SK-MEL-5 (cell line): ENCODE measurements at places on chromosomes 4 and X.

DNA sequence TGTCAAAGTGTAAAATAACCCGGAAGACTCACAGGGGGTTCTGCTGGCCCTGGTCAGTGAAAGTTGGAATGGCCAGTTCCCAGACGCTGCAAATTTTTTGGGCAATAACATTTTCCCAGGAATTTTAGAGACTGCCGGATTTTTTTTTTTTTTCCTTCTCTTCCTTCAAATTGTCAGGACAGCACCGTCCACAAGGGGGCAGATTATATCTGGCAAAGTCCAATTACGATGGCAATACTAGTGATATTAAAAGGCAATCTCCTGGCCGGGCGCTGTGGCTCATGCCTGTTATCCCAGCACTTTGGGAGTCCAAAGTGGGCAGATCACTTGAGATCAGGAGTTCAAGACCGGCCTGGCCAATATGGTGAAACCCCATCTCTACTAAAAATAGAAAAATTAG lies 20.5 kb downstream of the SLC25A5 start:
- peak; percentile 70 for DNase-seq

GRCh38 chr4:104549736-104550135 lies 55.0 kb upstream of the CXXC4 start:
- no peak for DNase-seq

DNA sequence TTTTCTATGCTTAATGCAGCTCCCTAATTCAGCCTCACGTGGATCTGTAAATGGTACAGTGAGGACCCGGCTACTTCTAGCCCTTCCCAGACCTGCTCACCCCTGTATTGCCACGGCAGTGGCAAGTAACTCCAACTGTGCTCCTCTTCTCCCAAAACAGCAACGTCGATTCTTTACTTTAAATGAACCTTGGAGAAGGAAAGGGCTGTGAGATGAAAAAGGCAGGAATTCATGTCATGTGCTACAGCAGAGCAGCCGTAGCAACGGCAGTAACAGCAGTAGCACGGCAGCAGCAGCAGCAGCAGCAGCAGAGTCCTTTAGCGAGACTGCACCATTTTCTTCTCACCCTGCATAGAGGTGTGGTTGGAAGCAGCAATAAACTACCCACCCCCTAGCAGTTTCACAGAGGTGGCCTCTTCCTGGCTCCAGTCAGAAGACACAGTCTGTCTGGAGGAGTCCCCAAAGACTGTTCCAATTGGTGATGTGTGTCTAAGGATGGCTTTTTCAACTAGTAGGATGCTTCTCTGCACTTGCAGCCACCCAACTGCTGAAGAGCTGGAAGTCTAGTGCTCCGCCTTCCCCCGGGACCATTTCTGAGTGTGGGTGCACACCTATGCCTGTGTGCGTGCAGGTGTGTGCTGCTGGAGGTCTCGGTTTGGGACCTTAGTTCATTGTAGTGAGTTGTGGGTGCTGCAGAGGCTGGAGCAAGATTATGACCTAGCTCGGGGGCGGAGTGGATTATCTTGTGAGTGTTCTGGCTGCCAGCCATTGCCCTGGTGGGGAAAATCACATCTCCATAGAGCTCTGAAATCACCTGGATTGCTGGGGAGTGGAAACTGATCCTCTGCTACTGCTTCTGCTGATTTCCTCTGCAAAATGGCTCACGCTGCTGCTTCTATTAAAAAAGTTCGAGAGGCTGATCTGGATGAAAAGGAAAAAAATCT lies 67.2 kb downstream of the ANK2 start:
- no peak for DNase-seq

DNA sequence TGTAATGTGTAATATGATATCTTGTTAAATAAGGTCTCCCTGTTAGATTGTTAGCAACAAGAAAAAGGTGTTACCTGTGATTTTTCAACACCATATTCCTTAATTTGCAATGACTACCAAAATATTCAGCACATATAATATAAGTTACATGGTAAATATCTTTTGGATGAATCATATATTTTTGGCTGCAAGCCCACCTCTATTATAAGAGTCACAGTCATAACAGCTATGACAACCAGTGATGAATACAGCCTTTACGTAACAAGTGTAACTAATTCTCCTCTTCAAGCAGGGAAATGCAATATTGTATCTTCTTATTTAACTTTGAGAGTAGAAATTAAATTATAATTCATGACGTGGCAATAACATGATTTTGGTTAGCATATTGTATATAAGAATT lies 187.0 kb downstream of the NLGN4X start:
- DNase-seq: no peak
